ENCODE measurements at places on chromosomes 3 and 15.

DNA sequence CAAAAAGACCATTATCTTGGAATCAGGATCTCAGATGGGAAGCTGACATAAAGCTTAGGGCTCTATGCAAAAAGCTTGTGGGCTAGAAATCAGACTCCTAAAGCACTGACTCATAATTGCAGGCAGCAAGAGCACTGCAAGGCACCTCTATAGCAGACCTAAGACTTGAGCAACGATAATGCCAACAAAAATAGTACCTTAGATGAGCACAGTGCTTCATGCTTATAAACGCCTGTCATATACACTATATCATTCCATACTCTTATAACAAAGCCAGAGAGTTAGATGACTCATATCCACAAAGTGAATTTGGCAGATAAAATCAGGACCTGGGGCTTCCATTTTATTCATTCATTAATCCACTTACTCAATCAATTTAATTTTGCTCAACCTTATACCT is 560.8 kb downstream of the MCTP2 start:
- DNase-seq, result no peak

GRCh38 chr3:179949869-179950268 is 86.9 kb downstream of the PEX5L start:
- DNase-seq, result no peak

DNA sequence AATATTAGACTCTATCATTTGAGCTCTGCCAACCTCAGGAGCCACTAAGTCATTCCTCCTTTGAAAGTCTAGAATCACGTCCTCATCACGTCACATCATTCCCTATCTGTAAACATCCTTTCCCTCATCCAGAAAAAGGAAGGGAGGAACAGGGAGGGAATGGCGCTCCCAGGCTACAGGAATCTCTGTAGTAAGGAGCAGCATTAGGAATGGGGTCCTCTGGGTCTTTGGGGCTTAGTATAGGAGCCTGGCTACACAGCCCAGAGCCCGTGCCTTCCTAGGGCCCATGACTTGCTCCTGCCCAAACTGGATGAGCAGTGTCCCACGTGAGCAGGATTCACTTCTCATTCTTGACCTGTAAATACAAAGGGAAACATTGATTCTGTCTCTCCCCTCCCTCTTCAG is 1.6 kb downstream of the TAGLN3 start:
- DNase-seq, result no peak

DNA sequence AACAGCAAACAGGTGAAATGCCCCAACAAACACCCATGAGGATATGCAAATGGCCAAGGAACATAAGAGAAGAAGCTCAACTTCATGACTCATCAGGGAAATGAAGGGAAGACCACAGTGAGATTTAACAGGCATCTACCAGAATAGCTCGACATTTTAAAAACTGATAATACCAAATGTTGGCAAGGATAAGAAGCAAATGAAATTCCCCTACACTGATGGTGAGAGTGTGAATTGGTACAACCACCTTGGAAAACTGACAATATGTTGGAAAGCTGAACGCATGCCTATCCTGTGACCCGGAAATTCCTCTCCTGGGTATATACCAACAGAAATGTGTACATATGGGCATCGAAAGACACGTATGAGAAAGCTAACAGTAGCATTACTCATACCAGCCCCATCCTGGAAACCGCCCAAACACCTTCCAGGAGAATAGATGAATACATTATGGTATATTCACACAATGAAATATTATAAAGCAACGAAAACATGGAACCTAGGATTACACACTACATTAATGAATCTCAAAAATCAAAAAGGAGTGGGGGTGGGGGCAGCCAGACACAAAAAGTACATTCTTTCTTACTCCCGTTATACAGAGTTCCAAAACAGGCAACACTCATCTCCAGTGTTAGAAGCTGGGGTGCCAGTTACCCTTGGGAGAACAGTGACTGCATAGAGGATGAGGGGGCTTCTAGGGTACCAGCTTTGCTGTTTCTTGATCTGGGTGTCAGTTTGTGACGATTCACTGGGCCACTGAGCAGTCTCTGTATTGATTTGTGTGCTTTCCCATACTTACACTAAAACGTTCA is 16.9 kb downstream of the RFTN1 start:
- peak; percentile 60 for DNase-seq

DNA sequence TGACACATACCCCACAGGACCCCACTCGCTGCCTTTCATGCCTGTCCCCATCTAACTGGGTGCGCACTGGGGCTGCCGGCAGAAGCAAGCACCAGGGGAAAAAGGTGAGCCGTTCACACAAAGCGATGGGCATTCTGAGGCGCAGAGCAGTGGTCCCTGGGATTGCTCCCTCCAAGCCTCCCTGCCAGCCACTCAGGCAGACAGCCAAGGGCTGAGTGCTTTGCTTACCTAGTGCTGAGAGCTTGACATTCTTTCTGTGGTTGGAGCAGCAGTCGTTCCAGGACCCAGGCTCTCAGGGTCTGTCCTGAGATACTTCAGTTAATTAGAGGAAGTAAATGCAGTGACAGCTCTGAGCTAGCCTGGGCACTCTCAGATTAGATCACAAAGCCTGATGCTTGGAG is 5.7 kb downstream of the ESYT3 start:
- no peak for DNase-seq

- no peak for DNase-seq
Observed at GRCh38 chr3:175411946-175412345, 552.8 kb downstream of the NAALADL2 start.

DNA sequence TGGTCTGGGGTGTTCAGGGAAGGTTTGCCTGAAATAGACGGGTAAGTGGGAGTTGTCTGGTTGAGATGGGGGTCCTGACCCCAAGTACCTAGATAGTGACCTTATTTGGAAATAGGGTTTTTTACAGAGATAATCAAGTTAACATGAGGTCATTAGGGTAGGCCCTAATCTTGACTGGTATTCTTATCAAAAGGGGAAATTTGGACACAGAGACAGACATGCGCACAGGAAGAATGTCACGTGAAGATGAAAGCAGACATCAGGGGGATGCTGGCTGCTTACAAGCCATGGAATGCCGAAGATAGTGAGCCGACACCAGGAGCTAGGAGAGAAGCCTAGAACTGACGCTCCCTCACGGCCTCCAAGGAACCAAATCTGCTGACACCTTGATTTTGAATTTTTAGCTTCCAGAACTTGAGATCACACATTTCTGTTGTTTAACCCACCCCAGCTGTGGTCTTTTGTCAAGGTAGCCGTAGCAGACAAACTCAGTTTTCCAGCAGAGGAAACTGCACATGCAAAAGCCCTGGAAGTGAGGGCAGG is 17.1 kb downstream of the BHLHE40 start:
- DNase-seq, result no peak

- DNase-seq, result no peak
Observed at GRCh38 chr15:74403991-74404563, 29.7 kb downstream of the SEMA7A start.

- no peak for DNase-seq
Observed at GRCh38 chr3:190032923-190033322, 87.8 kb downstream of the P3H2 start.

DNA sequence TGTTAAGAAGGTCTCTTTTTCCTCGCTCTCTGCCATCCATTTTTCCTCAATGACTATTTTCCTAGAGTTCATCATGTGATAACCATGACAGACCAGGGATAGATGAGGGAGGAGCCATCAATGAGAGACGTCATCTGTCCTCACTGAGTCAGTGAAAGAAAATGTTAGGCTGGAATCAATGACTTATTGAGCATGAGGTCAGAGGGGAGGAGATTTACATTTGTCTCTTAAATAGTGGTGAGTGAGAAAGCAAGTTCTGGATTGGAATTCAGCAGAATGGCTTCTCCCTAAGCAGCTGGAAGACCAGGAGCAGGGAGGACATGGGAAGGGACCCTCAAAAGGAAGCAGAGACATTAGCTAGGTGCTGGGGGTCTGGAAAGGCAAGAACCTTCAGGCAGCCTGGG is 28.2 kb upstream of the USP3 start:
- no peak for DNase-seq

GRCh38 chr15:33913459-33913858 is 54.8 kb upstream of the CHRM5 start:
- DNase-seq, result peak; percentile 10

DNA sequence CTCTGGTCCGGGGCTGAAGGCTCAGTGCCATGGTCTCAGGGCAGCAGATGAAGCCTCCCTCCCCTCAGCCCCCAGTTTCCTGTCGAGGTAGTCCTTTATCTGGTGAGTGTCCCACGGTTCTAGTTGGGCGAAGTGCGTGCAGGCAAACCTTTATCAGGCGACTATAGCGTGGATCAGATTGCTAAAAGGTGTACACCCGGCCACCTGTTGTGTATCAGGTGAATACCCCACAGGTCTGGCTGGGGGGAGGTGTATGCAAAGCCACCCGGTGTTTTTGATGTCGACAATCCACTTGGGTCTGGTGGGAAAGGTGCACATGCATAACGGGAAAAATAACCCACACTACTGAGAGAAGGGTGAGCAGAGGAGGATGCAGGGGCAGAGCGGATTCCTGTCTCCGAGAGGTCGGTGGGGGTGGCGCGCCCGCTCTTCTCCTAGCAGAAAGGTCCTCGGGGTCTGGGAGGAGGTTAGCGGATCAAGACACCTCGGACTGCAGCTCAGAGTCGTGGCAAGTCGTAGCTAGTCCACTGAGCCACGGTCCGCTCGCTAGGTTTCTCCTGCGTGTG is 507 bp downstream of the SLC12A6 start:
- DNase-seq, result peak; percentile 53
